Central memory CD8-positive, alpha-beta T cell (primary cell): ENCODE measurements at places on chromosomes 16 and 17.

- no peak for DNase-seq
Observed at GRCh38 chr17:77407321-77408277, 266.8 kb downstream of the SEC14L1 start.

DNA sequence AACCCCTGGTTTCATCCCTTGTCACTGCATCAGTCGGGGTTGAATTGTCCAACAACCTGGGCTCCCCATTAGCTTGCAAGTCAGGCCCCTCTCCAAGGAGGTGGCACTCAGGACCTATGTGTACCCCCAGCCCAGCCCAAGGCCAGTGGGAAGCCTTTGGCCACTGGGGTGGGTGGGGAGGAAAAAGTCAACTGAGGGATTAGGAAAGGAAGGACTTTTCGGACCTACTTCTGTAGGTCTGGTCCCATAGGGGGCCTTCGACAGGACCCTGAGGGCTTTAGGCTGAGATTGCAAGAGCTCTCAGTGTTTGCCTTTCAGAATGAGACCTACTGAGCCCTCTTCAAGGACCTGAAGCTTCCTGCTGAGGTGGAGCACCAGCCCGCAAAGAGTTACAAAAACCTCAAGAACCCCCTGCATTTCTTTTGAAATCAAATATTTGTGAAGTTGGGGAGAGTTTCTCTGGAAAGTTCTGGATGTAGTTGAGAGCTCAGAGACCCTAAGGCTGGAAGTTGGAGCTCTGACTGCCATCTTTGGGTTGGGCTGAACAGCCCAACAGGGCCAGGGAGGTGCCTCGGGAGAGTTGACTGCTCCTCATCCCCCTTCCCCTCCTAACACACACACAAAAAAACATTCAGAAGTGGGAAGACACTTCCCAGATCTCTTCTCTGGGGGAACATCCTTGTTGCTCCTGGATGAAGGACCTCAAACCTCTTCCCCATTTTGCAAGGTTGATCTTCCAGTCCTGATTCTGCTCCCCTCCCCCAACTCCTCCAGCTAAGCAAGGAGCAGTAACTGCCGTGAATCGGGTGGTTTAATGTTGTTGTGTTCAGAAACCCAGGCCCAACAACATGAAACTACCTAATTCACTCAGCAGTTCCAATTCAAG lies 5.8 kb upstream of the HOXB9 start:
- no peak for DNase-seq

DNA sequence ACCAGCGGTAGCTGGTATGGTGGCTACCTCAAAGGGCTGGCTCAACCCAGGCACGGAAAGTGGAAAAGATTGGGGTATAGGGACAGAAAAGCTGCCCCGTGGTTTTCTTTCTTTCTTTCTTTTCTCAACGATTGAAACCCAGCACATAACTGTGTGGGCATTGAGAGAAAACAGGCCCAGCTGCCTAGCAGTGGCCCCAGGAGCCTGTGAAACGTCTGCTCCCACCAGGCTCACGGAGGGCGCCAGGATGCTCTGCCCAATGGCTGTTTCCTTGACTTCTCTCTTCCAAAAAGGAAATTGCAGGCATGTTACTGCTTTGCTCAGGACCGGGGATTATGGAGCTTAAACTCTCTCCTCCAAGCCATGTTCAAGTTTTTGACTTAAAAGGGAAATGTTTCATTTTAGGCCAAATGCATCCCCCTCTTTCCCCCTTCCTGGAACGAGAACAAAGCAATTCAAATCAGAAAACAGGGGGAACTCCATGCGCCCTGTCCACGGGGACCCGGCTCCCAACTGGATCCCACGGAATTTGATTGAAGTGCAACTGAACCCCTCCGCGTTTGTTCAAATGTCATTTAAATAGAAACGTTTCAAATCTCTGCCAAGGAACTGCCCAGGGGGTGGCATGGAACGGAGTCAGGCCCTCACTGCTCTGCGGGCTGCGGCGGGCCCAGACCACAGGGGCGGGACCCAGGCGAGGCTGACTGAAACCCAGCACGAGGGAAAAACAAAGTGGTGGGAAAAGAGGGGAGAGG lies 133.5 kb downstream of the RGS9 start:
- no peak for DNase-seq

DNA sequence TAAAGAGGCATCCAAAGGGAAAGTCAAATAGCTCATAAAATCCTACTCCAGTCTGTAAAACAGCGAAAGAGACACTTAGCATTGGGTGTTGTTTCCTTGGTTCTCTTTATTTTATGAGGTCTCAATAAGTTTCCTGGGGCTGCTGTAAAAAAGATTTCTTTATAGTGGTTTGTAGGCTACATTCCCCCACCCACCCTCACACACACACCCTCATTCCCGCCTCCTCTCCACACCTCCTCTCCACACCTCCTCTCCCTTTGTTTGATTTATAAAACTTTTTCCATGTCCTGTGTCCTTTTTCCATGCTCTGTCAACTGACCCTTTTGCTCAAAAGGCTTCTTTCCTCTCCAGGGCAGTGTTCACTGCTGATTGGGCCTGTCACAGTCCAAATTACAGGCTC lies 178.9 kb upstream of the SOX9 start:
- DNase-seq = no peak

DNA sequence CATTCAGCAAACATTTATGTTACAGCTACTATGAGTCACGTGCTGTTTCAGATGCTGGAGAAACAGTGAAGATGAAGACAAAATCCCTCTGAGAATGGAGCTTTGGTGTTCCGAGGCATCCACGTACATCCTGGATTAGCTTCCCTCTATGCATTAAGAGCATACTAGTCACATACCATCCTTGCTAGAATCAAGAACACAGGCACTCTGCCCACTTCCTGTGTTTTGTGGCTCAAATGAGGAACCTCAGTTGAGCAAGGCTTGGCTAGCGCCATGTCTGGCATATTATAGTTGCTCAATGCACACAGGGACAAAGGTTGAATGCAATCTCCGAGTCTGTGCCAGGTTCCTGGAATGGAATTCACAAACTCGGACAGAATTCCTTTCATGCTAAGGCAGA lies 297.5 kb downstream of the XYLT1 start:
- DNase-seq = no peak

DNA sequence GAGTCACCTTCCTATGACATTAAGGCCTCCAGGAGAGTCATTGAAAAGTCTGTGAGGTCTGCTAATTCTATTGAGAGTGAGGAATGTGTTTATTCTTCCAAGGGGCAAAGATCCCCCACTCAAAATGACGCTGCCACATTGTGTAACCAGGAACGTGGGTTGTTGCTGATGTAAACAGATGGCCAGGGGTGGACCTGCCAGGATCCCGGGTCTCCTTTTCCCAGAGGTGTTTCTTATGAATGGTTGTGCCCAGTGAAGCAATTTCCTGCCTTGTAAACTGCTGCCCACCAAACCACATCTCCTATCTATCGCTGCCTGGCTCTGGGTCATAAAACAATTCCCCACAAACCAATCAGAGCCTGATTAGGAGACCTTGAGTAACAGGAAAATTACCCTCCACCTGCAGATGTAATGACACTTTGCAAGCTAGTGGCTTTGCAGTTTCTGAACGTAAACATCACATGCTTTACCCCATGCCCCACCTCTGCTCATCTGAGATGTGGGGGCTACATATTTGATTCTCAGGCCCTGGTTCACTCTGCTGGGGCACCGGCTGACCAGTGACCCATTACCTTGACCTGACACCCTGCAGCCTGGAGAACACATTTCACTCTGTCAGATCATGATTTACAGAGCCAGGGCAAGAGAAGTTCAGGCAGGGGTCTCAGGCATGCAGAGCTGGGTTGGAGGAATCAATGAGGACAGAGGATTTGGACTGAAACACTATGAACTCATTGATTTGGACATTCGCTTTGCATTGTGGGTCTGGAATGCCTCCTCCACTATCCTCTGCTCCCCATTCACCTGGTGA lies 33.1 kb upstream of the DDX52 start:
- no peak for DNase-seq

DNA sequence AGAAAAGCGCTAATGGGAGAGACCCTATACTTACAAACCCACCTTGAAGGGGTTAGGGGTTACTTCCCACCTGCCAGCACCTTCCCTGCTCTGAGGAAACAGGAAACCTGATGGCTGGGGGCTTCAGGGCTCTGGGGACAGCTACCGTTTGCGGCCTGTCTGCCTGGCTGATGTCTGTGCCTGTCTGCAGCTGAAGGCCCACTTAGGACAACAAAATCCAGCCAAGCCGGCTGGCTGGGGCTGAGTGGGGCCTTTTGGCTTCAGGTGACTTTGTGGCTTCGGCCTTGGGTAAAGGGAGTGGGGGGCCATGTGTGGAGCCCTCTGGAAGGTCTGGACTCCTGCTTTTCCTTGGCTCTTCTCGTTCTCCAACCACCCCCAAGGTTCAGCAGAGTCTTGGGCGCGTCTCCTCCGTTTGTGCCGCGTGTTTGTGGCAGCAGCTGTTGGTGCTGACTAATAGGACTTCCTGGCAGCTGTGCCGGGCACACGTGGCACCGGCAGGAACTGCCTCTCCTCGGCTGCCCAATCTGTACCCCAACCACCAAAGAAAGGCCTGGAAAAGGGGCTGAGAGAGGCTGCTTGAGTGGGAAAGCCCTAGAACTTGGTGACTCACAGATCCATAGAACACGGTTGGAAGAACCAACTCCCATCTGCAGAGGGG lies 186.7 kb downstream of the MSI2 start:
- DNase-seq = no peak

GRCh38 chr16:23520500-23520899 lies 10.2 kb upstream of the GGA2 start:
- no peak for DNase-seq

DNA sequence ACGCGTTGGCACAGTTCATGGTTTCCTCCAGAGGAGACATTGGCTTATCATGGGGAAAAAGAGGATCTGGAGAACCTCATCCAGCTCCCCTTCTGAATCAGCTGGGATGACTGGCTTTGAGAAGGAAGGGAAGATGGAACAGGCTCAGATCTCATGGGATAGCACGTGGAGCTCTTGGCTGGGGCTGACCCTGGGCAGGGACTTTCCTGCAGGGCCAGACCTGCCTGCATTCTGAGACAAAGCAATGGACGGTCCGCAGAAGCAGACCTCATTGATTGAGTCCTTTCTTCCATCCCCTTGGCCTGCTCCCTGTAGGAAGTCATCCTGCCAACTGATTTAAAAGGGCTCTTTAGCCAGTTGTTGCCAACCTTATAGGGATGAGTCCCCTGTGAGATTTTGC lies 26.2 kb downstream of the PLCD3 start:
- no peak for DNase-seq

DNA sequence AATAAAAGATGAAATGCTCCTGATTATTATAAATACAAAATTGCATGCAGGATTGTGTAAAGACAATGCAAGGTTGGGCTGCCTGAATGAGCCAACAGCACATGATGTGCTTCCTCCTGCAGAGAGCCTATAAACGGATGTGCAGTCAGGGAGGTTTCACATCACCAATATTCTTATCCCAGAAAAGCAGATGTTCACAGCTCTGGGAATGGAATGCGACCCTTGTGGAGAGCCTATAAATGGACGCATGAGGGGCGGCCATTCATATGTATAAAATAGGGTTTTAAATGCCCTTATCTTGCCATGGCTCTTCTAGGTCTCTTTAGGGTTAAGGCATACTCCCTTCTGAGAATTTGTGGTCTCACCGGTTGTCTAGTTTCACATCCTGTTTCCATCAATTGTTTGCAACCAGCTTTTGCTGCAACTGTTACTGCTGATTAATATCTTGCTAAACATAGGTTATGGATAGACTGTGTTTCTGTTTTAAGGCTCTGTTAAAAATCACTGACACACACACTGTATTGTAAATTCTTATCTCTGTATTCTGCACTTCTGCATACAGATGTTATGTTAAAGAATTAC lies 31.9 kb downstream of the SLFN11 start:
- no peak for DNase-seq

GRCh38 chr17:80494547-80494946 lies 18.1 kb upstream of the NPTX1 start:
- DNase-seq = no peak

GRCh38 chr16:50548909-50549560 lies 839 bp downstream of the NKD1 start:
- DNase-seq = no peak

- no peak for DNase-seq
Observed at GRCh38 chr16:69566981-69567680, 1.4 kb downstream of the NFAT5 start.

DNA sequence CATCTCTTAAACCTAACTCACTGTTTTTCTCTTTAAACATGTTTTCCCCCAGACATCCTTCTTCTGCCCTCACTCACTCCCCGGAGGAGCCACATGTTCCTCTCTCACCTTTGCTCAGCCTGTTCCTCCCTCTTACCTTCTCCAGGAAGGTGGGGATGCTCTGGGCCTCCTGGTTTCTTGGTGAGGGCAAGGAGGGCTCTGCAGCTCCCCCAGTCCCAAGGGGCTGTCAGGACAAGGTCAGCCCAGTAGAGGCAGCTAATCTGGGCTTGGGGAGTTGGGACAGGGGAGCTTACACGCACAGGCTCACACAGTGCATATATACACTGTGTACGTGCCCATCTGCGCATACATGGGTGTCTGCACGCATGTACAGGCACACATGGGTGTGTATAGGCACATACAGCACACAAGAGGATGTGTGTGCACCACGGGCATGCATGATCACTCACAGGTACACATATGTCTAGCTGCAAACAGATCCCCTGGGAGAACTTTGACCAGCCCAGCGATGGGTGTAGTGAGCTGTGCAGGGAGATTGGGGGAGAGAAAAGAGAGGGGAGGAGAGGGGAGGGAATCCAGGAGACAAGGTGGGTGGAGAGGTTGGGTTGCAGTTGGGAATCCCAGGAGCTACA lies 28.6 kb upstream of the SPNS3 start:
- no peak for DNase-seq

GRCh38 chr17:48671697-48672171 lies 45.6 kb upstream of the HOXB9 start:
- peak; percentile 42 for DNase-seq

GRCh38 chr17:27442702-27443101 lies 13.5 kb upstream of the KSR1 start:
- no peak for DNase-seq

DNA sequence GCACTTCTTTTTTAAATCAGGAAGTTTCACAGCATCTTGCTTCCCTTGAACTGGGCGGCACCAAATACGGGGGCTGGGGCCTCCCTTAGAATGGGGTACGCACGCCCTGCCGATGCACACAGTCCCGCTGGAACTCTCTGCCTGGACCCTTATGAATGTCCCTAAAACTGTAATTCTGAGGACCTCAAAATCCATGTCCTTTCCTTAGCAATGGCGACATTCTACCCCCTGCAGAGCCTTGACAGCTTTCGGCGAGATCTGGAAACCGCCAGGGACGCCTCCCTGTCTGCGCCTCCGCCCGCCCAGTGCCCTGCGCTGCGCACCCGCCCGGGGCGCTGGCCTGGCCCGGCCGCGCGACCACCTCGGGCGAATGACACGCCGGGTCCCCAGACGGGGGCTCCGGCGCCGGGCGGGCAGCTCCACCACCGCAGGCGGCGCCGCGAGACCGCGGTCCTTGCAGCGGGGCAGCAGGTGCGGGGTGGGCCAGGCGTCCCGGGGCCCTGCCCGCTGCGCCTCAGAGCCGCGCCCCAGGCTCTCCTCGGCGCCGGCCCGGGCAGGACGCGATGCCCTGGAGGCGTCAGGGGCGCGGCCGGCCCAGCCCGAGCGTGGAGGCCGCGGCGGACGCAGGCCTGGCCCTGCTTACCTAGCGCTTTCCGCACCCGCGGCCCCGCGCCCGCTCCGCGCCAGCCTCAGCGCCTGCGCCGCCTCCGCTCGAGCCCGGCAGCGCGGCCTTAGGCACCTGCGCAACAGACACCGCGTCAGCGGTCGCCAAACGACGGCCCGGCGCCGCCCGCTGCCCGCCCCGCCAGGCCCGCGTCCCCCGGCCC lies 548 bp downstream of the HAGH start:
- peak; percentile 23 for DNase-seq

- DNase-seq = no peak
Observed at GRCh38 chr17:55190748-55191147, 74.0 kb upstream of the HLF start.
